Central memory CD4-positive, alpha-beta T cell (primary cell): ENCODE measurements at places on chromosomes 5 and 9.

- DNase-seq, result no peak
Measured at GRCh38 chr9:123609844-123610243, 253.8 kb downstream of the CRB2 start.

DNA sequence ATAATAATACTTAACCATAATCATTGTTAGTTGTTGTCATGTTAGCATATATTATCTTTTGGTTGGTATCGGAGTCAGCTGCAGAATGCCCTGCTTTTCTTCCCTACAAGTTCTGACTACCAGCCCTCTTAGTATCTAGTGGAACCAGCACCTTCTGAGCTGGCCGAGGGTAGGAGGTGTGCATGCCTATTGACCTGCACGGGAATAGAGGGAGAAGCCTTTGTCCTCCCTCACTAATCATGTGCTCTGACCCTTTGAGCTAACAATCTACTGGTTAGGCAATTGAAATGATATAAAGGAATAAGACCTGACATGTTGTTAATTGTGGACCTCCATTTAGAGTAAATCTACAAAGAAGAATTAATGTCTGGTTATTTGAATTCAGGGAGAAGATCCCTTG is 4.1 kb downstream of the PCSK5 start:
- DNase-seq, result no peak

DNA sequence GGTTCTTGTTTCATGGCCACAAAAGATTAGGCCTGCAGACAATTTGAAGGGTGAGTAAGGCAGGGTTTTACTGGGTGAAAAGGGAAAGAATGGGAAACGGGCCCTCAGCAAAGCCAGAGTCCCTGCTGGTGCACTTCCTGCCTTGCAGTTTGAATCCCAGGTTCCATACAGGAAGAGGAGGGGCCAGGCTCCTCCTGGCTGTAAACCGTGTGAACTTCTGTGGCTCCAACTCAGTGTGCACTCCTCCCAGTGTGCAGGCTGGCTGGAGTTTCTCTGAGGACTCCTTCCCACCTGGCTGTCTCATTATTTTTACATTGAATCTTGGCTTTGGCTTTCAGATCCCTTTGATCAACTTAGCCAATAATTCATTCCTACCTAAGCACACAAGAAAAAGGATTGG is 367.1 kb upstream of the KLF4 start:
- no peak for DNase-seq

- DNase-seq, result no peak
Measured at GRCh38 chr5:56322592-56322991, 89.5 kb upstream of the ANKRD55 start.

- DNase-seq, result no peak
Measured at GRCh38 chr5:83036991-83037575, 40.1 kb downstream of the TMEM167A start.

DNA sequence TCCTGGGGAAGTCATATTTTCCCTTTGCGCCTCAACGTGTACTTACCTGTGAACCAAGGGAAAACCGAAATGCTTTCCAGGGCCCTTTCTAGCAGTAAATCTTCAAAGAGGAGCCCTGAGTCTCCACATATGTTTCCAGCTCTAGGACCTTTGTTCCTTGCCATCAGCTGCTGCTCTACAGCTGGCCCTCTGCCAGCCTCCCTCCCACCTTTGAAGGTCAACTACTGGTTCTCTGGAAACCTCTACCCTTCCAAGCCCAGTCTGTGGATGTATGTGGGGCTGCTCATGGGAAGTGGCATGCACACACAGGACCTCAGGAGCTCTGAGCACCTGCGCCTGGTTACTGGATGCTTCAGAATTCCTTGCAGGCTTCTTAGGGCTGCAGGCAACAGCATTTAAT is 117.2 kb downstream of the PSD2 start:
- DNase-seq, result no peak

GRCh38 chr9:89234205-89235067 is 55.8 kb upstream of the SHC3 start:
- DNase-seq, result no peak

- no peak for DNase-seq
Measured at GRCh38 chr5:109947667-109948066, 257.9 kb downstream of the MAN2A1 start.

DNA sequence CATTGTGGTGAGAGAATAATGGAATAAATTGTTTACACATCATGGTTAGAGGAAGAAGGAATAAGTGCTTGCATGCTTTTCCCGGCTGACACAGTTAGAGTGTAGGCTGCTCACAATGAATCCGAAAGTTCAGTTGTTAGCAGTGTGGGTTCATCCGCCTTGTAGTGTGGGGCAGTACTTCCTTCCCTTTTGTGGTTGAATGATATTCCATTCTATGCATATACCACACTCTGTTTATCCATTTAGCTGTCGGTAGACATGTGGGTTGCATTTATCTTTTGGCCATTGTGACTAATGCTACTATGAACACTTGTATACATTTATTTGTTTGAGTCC is 84.0 kb downstream of the COL5A1 start:
- no peak for DNase-seq

DNA sequence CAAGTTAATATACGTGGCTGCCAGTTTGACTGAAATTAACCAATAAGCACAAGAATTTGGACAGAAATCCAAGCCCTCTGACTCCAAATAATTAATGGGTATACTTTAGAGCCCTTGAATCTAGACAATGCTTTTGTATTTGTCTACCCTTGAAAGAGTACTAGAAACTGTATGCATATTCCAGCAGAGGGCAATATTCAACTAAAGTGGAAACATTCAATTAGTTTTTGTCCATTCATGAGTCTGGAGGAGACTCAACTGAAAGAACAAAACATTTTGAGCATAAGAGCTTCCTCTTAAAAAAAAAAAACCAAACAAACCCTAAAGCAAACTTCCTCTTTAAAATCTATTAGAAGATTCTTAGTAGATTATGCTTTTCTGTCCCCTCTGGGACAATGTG is 157.8 kb downstream of the ARHGEF28 start:
- no peak for DNase-seq

DNA sequence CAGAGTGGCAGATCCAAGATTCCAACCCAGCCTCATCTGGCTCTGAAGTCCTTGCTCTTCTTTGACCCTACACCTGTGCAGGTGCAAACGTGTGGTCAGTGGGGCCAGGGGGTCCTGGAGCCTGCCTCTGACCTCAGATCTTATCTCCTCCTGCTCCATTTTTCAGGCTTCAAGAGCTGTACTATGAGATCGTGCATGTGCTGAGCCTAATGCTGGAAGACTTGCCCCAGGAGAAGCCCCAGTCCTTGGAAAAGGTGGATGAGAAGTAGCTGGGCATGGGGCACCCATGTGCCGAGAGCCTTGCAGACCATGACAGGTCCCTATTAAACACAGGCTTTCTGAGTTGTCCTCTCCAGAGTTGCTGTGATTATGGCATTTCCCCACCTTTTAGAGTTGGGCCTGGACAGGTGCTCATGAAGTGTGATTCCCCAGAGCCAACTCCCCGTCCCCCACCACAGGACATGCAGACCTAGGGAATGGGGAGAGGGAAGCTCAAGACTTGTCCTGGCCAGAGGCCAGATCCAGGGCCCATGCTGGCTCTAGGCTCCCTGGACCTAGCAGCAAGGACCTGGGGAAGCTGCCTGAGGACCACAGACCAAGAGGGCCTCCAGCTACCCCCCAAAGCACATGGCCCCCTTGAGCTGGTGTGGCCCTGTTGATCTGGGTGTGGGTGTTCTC is 22.5 kb downstream of the PITX1 start:
- no peak for DNase-seq

- no peak for DNase-seq
Measured at GRCh38 chr5:132378580-132378979, 9.1 kb downstream of the SLC22A5 start.

- DNase-seq, result no peak
Measured at GRCh38 chr5:54450542-54450941, 5.0 kb upstream of the HSPB3 start.
